ENCODE measurements at places on chromosomes 5 and 9. TPM values are rescaled to one million over a fixed set of nuclear protein-coding genes. Genes with fewer than 3 reads are reported as not detected.

The PCDHAC1 gene
- 1.9 TPM for total RNA-seq

The BARX1 gene
- 11.1 TPM for total RNA-seq

The OXCT1 gene
- total RNA-seq, result 3.2 TPM

The SLC4A9 gene
- total RNA-seq, result not detected

The PAX5 gene
- not detected for total RNA-seq

The ANKDD1B gene
- not detected for total RNA-seq

The LCN9 gene
- not detected for total RNA-seq

The FREM1 gene
- total RNA-seq, result not detected

The PCDHGA8 gene
- not detected for total RNA-seq

The PTBP3 gene
- 29.9 TPM for total RNA-seq

The NAIF1 gene
- total RNA-seq, result 6.2 TPM

The SLC9A3 gene
- 2.9 TPM for total RNA-seq

The SLC6A7 gene
- total RNA-seq, result not detected

The PRSS3 gene
- total RNA-seq, result 15.2 TPM

The TNFSF15 gene
- 0.40 TPM for total RNA-seq

The DBH gene
- total RNA-seq, result not detected

The ASPN gene
- not detected for total RNA-seq

The IRX4 gene
- total RNA-seq, result 0.42 TPM

The TAS2R1 gene
- total RNA-seq, result not detected

The GCNT4 gene
- 0.46 TPM for total RNA-seq

The AK3 gene
- 62.7 TPM for total RNA-seq

The TSSK1B gene
- total RNA-seq, result not detected

The PDE6A gene
- 0.17 TPM for total RNA-seq

The CNTNAP3B gene
- total RNA-seq, result 15.9 TPM

The SAXO1 gene
- not detected for total RNA-seq

The CD72 gene
- not detected for total RNA-seq

The DROSHA gene
- 38.0 TPM for total RNA-seq

The BARHL1 gene
- total RNA-seq, result not detected

All from A549 treated with RU486 at 1 μM for 4 hours (cell line).